ENCODE measurements at places on chromosomes 2 and 18. TPM values are rescaled to one million over a fixed set of nuclear protein-coding genes. Genes with fewer than 3 reads are reported as not detected.

Gene AQP12B
- total RNA-seq, result not detected

GRCh38 chr2:200523158-200523557, 2.8 kb upstream of the SGO2 start:
- no peak for DNase-seq

Gene ABCG5
- total RNA-seq, result not detected

- peak; percentile 97 for DNase-seq
Measured at GRCh38 chr2:158968396-158969161, at the start of gene TANC1. TSS of gene TANC1 (plus strand) at chr2:158968640. CDS start at chr2:159065911, 97,271 bp downstream.

Gene PLEKHH2
- 38.0 TPM for total RNA-seq

Measured in aorta (tissue), 5 donors.